ENCODE measurements at places on chromosomes 4 and X.

- DNase-seq = no peak
Observed at GRCh38 chrX:121013897-121014455, 28.4 kb upstream of the CT47A1 start.

- no peak for DNase-seq
Observed at GRCh38 chrX:13022926-13023325, 21.5 kb downstream of the FAM9C start.

DNA sequence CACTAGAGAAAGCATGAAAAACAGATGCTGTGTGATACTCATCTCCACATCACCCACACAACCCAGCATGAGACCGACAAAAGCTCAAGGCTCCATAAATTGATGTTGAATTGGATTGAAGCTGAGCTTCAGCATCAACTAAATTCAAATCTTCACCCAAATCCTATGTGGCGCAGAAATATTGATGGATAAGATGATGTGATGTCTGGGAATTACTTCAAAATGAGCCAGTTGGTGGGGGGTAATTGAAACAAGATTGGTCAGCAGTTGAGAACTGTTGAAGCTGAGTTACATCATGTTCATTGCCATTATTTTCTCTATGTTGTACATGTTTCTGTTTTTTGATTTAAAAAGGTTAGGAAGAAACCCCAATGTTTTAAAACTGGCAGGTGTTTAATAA lies 166.5 kb upstream of the STS start:
- DNase-seq = no peak

GRCh38 chr4:55866290-55866907 lies 13.0 kb downstream of the EXOC1 start:
- no peak for DNase-seq

DNA sequence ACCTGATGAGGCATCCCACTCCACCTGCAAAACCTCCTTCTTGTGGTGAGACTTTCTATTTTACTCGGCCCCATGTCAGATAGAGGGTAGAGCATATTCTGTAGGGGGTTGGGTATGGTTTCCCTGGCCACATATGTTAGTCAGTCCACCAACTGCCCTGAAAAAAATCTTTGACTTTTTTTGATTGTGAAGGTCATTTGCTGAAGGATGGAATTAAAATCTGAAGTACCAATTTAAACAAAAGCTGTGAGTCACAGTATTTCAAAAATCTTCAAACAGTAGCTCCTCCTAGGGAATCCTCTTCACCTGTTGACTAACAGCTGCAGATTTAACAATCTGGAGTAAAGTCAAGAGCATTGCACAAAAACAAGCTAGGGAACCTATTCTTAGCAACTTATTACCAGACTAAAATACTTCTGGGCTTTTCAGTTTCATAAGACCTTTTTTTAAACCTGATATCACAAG lies 8.0 kb upstream of the CCDC110 start:
- no peak for DNase-seq

GRCh38 chr4:177128306-177128705 lies 181.4 kb upstream of the NEIL3 start:
- no peak for DNase-seq

DNA sequence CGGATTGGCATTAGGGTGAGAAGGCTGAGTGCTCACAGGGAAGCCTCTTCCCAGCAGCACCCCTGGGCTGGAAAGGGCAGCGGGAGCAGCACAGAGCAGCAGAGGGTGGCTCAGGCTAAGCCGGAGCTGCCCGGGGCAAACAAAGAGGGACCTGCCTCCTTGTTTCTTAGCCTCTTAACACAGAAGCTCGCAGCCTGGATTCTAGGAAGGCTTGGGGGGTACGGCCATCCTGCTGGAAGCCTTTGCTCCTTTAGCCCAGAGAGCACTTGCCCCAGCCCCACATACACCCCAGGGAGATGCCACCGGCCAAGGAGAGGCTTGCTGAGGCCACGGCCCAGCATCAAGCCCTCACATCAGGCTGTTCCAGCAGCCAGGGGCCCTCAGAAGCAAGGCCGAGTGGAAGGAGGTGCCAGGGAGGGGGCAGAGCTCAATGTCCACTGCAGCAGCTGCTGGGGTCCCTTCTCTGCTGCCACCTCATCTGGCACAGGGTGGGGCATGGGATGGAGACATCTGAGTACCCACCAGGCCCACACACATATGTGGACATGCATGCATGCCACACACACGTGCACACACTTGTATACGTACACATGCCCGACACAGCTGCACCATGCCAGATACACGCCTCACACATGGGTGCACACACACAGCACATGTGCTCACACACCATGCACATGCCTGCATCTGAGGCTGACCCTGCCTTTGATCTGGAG lies 20.3 kb upstream of the SPON2 start:
- DNase-seq = no peak

DNA sequence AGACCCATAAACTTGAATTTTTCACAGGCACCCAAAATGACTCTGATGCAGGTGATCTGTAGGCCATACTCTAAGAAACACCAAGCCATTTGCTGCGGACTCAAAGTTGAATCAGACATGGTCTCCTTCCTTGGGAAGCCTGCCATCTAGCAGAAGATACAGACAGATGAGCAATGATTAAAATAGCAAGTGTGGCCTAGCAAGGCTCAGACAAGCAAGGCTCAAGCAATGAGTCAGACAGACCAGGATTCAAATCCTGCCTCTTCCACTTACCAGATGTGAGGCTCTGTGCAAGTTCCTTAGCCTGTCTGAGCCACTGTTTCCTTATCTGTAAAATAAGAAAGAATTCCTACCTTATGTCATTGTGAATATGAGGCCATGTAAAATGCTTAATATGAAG lies 2.3 kb downstream of the CCDC149 start:
- DNase-seq = no peak

- no peak for DNase-seq
Observed at GRCh38 chr4:11805842-11806241, 377.1 kb upstream of the HS3ST1 start.

DNA sequence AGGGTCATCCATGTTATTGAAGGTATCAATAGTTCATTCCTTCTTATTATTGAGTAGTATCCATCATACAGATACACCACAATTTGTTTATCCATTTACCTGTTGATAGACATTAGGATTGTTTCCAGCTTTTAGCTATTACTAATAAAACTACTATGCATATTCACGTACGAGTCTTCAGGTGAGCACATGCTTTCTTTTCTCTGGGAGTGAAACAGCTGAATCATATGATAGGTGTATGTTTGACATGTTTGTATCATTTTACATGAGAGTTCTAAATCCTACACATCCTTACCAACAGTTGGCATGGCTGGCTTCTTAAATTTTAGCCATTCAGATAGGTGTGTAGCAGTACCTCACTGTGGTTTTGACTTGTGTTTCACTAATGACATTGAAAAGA lies 556.6 kb upstream of the DIPK2B start:
- no peak for DNase-seq

- no peak for DNase-seq
Observed at GRCh38 chr4:86223472-86223871, 136.4 kb downstream of the MAPK10 start.

- no peak for DNase-seq
Observed at GRCh38 chrX:140141444-140142029, 176.2 kb upstream of the CXorf66 start.

DNA sequence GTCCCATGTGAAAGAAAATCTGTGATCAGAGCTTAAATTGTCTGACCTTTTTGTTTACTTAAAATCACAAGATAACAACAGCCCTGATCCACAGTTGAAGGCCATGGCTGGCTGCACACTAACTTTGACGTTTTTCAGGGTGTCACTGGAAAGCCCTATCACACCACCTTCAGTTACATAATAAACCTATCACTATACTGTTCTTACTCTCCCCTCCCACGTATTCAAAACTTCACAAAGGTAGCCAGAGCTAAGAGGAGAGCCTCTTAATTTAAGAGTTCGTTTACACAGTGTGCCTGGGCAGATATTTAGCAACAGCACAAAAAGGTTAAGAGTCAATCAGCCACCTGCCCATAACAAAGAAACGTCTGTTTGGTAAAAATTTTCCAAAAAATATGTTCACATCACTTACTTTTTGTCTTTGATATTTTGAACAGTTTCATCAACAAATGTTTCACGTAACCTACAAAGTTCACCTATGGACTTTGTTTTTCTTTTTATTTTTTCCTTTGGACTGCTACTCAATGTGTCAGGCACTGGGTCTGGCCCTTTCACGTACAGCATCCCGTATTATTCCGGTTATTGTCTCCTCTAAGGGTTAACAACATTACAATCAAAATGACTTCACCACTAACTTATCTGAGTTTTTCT lies 25.0 kb downstream of the RFC1 start:
- no peak for DNase-seq

GRCh38 chrX:40098264-40099054 lies 701 bp upstream of the BCOR start:
- peak; percentile 42 for DNase-seq

GRCh38 chr4:40316782-40317635 lies 18.1 kb upstream of the CHRNA9 start:
- peak; percentile 28 for DNase-seq

DNA sequence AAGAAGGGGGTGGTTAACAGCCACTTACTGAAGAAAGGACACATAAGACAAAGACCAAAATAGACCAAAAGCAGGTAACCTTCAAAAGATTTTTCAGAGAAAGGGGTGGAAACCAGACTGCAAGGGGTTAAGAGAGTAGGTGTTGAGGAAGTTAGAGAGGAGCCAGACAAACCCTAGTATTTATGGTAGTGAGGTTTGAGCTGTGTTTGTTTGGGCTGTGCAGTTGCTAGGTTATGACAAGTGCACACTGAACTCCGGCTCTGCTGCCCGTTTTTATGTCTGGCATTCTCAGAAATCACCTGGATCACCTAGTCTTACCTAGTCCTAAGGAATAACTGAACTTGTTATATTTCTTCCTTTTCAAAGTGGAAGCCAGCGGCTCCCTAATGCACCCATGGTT lies 22.9 kb upstream of the G3BP2 start:
- no peak for DNase-seq

DNA sequence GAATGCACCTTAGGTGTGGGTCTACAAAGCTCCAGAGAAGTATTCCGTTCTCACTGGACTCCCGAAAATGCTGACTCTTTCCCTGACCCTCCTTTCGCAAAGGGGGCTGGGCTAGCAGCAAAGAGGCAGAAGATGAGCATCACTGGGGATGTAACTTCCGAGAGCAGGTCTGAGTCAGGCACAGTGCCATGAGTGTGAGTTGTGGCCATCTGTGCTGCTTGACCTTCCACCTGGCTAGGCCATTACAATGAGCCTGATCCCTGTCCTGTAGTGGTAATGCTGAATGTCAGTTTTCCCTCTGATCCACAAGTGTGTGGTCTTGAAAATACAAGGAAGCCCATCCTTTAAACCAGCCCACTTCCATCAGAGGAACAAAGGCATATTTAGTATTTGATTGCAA lies 479.4 kb downstream of the AFF2 start:
- no peak for DNase-seq

DNA sequence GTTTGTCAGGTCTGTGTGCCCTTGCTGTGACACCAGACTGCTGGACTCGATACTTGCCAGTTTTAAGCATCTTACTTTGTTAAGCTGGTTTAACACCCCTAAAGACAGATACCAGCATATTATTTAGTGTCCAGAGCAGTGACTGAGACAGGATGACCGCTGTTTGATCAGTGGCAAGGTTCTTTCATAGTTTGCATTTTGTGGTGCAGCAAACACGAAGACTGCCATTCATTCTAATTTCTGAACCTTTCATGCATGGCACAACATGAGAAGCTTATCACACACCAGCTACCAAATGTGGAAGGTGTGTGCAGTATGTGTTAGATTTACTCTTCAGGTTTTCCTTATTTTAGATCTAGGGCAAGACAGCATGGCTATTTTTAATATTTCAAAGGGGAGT lies 28.2 kb downstream of the JADE1 start:
- no peak for DNase-seq

DNA sequence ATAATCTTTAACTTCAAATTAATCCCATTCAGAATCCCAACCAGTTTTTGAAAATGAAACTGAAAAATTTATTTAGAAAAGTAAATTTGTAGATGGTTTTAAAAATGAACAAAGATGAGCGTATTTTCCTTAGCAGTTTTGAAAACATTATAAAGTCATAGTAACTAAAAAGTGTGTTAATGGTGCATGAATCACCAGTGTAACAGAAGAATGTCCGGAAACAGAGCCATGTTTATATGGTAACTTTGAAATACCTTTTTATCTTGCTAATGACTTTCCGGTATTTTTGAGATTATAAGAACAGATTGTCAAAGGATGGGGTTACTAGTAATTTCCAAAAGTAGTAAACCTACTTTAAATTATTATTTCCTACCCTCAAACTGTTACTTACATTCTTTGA lies 145.9 kb downstream of the IRS4 start:
- DNase-seq = no peak

DNA sequence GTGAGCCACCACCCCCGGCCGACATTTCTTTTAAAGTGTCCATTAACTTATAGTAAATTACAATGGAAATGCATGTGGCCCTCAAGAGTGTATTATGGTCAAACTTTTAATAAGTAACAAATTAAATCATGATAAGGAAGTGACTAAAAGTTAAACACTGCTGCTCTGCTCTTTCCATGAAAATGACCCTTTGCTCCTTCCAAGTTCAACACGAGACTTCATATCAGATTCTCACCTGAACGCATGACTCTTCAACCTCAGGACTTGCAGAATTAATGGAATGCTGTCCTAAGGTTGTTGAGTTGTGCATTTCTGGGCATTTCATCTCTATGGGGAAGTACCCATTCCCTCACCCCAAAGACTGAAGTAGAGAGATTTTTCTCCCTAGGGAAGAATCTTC lies 27.1 kb downstream of the AWAT2 start:
- DNase-seq = no peak

- DNase-seq = no peak
Observed at GRCh38 chr4:48484494-48485168, 1.5 kb downstream of the SLC10A4 start.

DNA sequence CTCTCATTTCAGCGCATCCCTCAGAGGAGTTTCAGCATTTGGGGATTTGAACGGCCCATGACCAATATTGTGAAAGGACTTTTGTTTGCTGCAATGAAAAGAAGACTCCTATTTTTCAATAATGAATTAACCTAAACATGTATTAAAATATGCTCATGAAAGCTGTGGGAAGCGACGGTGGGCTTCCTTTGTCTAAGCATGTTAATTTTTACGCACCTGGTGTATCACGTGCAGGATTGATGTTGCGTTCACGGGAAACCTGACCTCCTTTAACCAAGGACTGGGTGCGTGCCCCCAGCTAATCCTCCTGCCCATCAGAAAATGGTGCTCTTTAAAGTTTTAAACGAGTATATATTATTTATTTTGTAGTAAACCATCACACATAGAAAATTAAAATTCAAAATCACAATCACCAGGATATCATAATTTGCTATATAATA lies 590 bp upstream of the CCDC110 start:
- DNase-seq = no peak

DNA sequence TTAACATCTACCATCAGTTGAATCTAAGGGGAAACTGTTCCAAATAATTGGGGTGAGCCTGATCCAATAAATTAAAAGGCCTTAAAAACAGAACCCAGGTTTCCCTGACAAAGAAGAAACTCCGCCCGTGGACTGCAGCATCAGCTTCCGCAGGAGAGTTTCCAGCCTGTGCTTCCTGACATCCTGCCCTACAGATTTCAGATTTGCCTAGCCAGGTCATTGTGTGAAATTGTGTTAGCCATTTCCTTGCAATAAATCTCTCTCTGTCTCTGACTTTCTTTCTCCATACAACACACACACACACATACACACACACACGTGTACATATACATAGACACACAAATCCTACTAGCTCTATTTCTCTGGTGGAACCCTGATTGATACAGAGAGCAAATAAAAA lies 48.3 kb upstream of the LCORL start:
- no peak for DNase-seq

- no peak for DNase-seq
Observed at GRCh38 chrX:7139202-7140081, 8.1 kb upstream of the STS start.

GRCh38 chrX:86981326-86981879 lies 536.2 kb upstream of the KLHL4 start:
- no peak for DNase-seq

GRCh38 chrX:107626916-107627315 lies 1.4 kb upstream of the PRPS1 start:
- DNase-seq = no peak
